NCI-H1105 (cell line): ENCODE measurements at places on chromosomes 16 and 17.

- no peak for DNase-seq
Measured at GRCh38 chr16:66272461-66272860, 94.0 kb upstream of the CDH5 start.

GRCh38 chr16:20944861-20945574 is 44.4 kb downstream of the LYRM1 start:
- DNase-seq: no peak

DNA sequence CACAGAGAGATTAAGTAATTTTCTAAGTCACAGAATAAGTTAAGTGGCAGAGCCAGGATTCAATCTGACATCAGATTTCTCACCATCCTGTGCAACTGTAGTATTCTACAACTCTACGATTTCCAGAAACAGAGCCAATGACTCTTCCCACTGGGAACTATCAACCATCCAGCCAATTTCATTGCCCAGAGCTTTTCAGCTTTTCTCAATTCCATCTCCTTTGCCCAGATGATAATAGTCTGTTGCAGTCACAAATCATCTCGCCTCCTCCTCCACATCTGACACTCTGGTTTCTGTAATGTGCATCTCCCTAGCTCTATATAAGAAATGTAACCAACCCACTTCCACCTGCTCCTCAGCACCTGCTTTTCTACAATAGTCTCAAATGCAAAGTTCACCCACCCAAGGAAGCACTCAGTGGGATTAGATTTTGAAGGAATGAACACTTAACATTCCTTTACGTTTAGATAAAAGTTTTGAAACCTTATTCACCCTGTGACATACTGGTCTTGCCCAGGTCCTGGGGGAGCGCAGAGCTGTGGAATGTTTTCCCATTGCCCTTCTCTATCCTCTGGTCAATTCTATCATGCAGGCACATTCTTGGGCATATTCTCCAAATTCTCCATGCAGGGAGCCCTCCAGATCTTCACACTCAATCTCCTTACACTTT is 167.8 kb upstream of the ASIC2 start:
- DNase-seq: no peak

GRCh38 chr16:11780991-11781680 is 15.9 kb downstream of the ZC3H7A start:
- peak; percentile 50 for DNase-seq

GRCh38 chr16:27595475-27595874 is 45.5 kb downstream of the KATNIP start:
- no peak for DNase-seq

DNA sequence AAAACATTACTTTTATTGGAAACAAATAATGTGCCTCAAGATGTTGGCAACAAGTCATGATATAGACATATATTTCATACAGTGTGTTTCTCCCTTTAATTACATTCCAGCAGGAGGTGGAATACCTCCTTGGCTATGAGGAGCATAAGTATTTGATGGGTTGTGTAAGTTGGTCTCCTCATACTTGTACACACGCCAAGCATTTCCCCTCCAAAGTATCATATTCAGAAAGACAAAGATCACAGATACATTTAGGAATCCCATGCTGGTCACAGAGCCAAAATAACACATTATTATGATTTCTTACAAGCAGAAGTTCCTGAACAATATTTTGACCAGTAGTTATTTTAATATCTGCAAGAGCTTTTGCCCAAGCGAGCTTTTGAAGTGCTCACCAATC is 57.8 kb downstream of the WSB1 start:
- no peak for DNase-seq

GRCh38 chr16:50841081-50841886 is 99.4 kb downstream of the CYLD start:
- no peak for DNase-seq

- no peak for DNase-seq
Measured at GRCh38 chr17:7831233-7831632, 2.8 kb upstream of the KDM6B start.

- DNase-seq: no peak
Measured at GRCh38 chr17:57341611-57342540, 85.6 kb downstream of the MSI2 start.

DNA sequence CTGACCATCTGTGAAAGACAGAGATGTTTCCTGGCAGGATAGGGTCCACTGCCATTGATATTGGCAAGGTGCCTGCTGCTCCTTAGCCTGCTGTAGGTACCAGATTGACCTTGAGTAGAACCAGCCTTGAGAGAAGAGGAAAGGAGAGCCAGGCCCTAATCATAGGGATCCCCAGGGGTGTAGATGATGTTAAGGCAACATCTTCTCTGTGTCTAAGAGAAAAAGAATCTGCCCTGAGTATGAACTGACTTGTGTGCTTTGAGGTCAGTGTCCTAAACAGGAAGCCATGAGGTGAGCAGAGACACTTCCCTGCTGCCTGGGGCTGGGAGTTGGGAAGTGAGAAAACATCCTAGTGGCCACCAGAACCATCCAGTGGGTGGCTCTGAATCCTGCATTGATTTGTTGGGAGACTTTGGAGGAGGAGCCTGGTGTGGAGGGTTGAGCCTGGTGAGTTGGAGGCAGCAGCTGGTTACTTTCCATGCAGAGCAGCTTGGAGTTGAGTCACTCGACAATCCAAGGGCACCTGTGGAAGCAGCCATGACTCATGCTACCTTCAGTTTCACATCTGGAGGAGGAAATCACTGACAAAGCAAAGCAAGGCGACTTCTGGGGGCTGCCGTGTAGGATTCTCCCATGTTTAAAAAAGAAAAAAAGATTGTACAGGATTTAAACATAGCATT is 47.8 kb downstream of the BMERB1 start:
- DNase-seq: no peak

DNA sequence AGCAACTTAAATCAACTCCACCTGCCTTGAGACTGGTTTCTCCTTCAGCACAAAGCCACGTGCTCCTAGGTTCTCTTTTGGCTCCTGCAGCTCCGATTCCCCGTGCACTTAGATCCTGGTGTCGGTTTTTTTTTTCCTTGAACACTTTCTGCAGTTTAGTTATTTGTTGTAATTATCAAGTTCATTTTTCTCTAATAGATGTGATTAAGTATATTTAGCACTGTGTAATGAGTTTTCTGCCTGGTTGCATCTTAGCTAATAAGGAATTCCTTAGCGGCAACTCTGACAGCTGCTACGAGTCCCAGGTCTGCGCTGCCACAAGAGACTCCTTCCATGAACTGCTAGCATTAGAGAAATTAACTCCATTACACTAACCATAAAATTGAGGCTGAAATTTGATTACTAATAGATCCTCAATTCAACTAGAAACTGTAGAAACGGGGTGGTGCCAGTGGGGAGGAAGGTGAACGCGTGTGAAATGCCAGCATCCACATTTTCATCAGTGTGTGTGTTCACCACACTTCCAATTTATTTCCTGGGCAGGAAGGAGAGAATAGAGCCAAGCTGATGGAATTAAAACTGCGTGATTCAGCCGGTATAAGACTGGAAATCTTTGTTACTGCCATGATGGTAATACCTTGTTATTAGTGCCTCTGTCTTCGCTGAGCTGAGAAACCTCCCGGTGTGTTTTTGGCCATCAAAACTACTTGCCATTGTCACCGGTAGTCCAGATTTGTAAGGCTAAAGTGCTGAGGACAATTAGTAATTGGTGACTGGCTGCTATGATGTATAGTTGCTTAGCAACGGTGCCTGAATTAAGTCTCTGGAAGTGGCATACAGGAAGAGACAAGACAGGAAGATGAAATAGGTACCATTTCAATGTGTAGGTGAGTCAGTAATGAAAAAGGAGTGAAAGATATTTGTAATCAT is 232.4 kb downstream of the IRX3 start:
- DNase-seq: peak; percentile 49

GRCh38 chr17:50276588-50277356 is 2.5 kb downstream of the TMEM92 start:
- DNase-seq: no peak

DNA sequence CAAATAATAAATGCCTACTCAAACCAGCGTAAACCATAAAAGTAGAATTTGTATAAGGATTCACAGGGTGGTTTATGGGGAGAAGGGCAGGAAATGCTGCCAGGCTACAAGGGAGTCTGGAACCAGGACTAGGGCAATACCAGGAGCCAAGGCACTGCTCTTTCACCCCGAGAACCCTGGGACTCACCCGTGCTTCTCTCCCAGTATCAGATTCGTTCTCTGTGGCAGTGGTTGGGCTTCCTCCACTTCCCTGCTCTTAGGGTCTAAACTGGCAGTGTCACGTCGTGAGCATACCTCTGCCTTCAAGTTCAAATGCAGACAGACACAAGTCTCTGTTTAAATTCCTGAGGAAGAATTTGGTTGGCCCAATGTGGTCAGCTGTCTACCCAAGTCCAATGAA is 49.3 kb downstream of the PRKCA start:
- DNase-seq: no peak

DNA sequence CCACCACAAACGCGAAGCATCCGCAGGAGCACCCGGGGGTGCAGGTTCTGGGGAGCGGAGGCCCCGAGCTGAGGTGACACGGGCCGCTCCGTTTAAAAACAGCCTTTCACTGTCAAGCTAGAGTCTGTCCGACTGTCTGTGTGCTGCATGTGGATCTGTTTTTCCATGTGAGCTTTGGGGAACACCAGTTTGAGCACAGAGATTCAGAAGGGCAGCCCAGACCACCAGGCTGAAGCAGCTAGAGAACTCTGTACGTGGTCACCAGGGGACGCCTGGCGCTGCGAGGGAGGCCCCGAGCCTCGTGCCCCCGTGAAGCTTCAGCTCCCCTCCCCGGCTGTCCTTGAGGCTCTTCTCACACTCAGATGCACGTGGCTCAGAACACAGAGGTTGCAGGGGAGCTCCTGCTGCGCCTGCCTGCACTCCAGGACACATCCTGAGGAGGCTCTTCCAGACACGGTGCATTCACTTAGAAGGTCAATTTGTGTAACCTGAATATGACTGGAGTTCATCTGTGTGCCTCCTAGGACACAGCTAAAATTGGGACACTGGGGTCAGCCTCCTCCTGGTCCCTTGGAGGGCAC is 15.7 kb upstream of the FOXK2 start:
- no peak for DNase-seq

DNA sequence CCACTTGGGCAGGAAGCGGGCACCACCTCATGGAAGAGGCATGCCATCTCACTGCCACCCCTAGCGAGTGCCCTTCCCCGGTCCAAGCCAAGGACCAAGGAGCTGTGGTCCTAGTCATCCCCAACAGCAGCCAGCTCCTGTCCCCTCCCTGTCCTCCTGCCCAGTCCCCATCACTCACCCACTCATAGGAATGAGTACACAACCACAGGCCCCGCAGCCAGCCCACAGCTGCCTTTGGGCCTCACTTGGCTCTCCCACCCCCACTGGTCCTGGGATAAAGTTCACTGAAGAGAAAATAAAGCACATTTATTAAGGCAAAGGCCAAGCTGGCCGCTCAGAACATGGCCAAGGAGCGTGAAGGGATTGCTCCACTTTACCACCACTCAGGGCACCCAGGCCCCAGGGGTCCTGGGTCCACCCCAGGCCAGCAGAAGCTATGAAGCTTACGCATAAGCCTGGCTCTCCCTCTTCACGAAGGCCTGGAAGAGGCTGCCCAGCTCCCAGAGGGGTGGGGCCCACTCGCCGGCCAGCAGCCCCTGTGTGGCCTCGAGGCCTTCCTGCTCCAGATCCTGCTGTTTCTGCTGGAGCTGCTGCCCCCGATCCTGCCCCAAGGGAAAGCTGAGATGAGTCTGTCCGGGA is 3.6 kb downstream of the SCRN2 start:
- no peak for DNase-seq

- DNase-seq: no peak
Measured at GRCh38 chr17:65053354-65053881, 3.1 kb downstream of the GNA13 start.

- no peak for DNase-seq
Measured at GRCh38 chr17:10125531-10126275, 72.7 kb downstream of the GAS7 start.

GRCh38 chr17:73555199-73555960 is 88.9 kb downstream of the SDK2 start:
- DNase-seq: no peak

DNA sequence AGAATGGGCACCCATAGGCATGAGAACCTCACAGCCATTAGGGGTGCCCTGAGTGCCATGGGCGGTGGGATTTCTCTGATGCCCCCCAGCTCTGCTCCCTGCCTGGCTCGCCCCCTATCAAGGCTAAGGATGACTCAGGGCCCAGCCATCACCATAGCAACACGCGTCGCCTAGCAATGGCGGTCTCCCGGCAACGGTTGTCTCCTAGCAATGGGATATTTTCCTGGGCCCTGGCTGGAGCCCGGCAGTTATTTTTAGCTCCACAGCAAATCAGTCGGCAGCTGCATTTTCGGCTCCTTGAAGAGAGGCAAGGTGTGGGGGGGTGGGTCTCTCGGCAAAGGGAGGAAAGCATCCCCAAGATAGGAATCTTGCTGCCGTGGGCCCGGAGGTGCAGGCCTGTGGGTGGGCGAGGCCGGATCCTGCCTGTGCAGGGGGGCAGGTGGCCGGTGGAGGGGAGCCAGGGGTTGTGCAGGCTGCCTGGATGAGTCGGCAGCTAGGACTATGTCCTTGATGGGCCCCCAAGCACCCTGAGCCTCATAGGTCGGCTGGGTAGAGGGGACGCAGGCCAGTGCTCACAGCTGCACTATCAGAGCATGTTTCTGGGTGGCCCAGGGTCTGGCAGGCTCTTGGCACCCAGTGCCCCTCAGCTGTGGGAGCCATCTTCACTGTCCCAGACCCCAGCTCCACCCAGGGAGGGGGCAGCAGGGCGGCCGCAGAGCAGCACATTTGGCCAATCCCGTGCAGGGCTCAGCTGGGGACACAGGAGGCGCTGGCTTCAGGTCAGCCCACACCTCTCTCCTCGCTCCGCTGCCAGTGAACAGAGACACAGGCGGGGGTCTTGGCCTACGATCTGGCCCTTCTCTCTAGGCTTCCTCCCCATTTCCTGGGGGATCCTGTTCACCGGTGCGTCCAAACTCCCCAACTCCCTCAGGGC is 4.2 kb upstream of the FBXL16 start:
- DNase-seq: peak; percentile 77

DNA sequence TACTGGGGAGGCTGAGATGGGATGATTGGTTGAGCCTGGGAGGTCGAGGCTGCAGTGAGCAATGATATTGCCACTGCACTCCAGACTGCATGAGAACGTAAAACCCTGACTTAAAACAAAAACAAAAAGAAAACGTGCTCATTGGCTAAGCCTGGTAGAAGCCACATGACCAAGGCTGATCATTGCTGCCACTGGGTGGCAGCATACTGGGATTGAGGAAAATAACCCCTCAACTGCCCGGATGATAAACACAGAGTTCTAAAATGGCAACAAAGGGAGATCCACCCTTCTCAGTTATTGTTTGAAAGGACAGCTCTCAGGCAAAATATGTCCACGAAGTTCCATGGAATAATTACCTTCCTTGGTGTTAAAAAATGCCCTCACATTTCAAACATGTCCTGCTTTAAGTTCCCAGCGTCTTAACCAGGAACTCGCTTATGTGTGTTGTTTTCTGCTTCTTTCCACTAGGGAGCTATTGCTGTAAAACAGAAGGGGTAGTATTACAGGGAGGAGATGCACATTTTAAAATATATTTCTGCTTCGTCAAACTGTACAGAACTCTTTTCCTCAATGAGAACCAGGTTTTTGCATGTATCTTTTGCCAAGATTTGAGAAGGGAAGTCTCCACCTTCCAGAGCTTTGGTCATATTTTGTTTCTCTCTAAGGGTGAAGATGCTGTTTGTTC is 675.3 kb downstream of the MAF start:
- no peak for DNase-seq

- DNase-seq: no peak
Measured at GRCh38 chr17:3956327-3956957, 7.8 kb downstream of the ATP2A3 start.
